ENCODE measurements at places on chromosomes 2 and 18.

DNA sequence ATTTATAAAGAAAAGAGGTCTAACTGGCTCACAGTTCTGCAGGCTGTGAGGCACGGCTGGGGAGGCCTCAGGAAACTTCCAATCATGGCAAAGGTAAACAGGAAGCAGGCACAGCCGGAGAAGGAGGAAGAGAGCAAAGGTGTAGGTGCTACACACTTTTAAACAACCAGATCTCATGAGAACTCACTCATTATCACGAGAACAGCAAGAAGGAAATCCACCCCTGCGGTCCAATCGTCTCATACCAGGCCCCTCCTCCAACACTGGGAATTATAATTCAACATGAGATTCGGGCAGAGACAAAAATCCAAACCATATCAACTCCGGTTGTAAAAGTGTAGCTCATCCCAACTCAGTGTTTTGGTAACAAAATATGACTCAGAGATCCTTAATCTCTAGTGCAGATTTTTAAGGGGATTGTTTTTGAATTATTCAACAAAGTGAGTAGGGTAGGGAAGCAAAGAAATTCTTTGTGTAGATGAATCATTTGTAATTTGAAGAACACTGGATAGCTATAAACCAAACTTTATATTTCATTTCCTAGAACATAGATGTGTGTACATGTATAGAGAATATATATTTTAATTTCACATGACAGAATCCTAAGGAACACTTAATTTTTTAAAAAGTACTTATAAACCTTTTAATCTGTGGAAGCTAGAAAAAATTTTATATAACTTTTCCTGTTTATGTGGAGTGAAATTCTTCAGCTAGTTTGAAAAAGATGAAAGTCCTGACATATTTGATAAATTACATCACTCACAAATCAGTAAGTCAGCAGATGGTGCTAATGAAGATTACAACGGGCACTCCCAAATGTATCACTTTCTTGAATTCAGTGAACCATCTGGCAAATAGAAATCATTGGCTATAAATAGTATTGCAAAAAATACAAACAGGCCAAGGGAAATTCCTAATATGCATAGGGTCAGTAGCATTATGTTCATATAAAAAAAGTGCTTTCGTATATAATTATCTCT, 130.1 kb downstream of the OLA1 start:
- no peak for DNase-seq

- peak; percentile 16 for DNase-seq
Measured at GRCh38 chr2:157784169-157784822, 91.8 kb downstream of the ACVR1 start.

GRCh38 chr18:6561420-6561861, 146.7 kb upstream of the L3MBTL4 start:
- DNase-seq = no peak

DNA sequence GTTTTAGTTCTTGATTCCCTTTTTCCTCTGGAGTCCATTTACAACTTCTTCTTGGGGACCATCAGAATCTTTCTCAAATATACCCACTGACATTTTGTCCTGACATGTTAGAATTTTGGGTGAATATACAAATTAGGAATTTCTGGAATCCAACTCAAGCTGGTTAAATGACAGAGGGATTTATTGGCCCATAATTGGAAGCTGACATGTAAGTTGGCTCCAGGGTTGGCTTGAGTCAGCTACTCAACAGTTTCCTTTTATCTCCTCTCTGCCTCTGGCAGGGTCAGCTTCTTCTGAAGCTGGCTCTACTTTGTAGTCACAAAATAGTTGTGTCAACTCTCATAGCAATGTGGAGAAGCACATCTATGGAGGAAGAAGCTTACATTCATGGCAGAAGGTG, 36.6 kb upstream of the PPP1R1C start:
- no peak for DNase-seq

DNA sequence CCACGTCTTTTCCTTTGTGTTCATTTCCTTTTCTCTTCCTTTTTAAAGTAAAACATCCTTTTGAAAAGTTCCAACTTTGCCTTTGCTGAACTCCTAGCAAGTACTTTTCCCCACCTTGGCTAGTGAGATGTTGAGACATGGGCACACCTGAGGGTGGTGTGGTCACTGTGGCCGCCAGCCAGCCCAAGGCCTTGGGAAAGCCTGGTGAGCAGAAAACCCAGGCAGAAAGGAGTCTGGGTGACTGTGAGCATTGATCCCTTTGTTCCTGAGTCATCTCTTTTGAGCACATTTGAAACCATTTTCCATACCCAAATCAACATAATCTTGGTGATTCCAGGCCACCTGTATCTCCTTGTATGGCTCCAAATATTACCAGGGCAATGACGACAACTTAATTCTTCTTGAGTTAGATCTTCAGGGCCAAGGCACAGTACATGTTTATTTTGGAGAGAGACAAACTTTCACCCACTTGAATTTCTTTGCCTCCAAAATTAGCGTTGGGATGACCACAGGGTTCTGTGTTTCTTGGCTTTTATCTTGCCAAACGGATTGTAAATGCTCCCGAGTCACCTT, 14.5 kb downstream of the EPAS1 start:
- no peak for DNase-seq
